ENCODE measurements at places on chromosomes 16 and 17. TPM values are rescaled to one million over a fixed set of nuclear protein-coding genes. Genes with fewer than 3 reads are reported as not detected.

The ASGR1 gene
- total RNA-seq, result 0.32 TPM

The DNAI2 gene
- total RNA-seq, result not detected

The SLC9A5 gene
- 1.7 TPM for total RNA-seq

The VMP1 gene
- 78.5 TPM for total RNA-seq

The PIK3R5 gene
- 69.9 TPM for total RNA-seq

The MARCHF10 gene
- not detected for total RNA-seq

The PIPOX gene
- total RNA-seq, result 15.0 TPM

The ABCA6 gene
- total RNA-seq, result 1.4 TPM

DNA sequence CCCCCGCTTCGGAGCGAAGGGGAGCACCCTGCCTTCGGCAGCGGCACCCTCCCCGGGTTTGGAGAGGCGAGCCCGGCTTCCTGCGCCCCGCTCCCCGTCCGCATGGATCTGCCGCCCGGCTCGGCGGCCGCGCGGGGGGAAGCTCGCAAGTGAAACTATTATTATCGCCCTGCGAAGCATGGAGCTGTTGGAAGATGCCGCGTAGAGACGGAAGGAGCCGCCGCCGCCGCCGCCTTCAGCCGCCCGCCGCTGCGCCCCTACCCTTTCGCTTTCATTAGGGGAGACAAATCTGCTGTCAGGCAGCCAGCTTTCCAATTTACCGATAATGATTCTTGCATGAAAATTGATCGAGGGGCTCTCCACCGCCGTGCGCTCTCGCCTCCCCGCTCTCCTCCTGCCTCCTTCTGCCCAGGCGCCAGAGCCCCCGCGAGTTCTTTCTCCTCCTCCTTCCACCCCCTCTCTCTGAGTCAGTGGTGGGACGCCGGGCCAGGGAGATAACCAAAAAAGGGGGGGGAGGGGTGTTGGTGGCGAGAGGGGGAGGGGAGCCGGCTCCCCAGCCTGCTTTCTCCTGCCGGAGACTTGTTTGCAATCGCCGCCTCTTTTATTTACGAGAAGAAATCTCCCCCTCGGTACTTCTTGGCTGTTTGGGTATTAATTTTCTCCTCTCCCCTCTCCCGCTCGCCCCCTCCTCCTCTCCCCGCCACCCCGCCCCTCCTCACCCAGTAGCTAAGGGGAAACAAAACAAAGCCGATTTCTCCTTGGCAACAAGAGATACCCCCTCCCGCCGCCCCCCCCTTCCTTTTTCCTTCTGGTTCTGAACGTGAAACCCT lies 58.0 kb upstream of the GSE1 start:
- DNase-seq, result peak; percentile 81

- DNase-seq, result peak; percentile 84
These were observed at the start of gene HID1 for GRCh38 chr17:74972107-74972972. Gene HID1, minus strand, starts transcription at chr17:74972759. Its CDS starts 103 bp downstream, at chr17:74972656.

DNA sequence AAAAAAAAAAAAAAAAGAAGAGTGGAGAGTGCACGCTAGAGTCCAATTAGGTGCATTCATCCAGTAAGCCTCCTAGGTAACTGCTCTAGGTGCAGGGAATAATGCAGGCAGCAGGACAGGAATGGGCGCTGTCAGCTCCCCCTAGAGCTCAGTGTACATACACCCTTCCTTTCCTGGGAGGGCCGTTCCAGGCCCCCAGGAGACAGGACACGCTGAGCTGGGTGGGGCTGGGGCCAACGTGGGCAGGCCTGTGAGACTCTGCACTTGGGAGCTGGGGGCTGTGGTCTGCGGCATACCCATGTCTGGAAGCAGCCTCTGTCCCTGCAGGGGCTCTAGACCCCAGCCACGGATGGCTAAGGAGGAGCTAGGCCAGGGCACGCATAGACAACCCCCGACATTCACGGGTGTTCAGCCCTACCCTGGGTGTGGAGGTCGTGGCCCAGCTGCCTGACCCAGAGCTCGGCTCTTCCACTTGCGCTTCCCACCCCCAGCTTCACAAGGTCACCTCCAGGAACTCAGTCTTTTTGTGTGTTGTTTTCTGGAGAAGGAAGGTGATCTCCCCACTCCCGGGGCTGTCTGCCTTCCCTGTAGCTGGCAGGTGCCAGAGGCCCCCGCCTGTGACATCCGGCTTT lies 1.0 kb upstream of the ANTKMT start:
- peak; percentile 41 for DNase-seq

- no peak for DNase-seq
These were observed 4.7 kb upstream of the IL17C start for GRCh38 chr16:88633684-88634140.

- DNase-seq, result no peak
These were observed 8.7 kb upstream of the ARHGAP23 start for GRCh38 chr17:38419508-38419981.

DNA sequence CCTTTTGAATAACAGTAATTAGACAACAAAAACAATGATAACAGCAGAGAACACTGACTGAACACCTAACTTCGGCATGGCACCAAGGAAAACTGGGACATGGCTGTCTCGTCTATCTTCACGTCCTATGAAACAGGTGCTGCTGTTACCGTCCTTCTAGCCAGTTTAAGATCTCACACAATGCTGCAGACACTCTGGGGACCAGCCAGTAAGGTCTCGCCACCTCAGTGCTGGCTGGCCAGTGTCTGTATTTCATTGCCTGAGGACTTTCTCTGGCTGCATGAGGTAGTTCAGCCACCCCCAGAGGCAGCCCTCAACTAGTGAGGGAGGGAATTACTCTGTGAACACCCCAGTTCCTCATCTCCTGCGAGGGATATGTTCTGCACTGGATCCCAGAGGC lies 57.6 kb downstream of the AMFR start:
- no peak for DNase-seq

DNA sequence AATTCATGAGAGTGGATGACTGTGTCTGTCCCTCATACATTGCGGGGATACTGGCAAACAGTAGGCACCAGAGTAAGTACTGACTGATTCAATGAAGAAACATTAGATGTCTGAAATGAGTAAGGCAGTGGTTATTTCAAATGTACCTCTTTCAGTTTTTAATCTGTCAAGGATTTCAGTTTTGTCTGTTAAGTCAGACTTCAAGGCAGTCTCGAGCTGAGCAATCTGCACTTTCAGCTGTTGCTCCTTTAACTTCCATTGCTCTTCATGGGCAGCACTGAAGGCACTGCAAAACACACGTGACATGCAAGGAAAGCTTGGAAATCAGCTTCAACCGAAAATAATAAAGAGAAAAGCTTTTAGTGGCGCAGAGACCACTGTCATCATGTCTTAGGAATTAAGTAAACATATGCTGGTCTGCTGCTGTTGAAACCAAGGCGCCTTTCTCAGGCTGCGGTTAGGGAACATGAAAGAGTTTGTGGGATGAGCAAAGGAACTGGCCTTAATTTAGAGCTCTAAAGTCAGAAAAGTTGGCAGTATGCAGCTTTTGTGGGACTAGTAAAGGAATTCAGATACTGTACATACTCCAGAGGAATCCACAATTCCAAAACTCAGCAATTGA lies 38.8 kb downstream of the RPGRIP1L start:
- DNase-seq, result no peak

DNA sequence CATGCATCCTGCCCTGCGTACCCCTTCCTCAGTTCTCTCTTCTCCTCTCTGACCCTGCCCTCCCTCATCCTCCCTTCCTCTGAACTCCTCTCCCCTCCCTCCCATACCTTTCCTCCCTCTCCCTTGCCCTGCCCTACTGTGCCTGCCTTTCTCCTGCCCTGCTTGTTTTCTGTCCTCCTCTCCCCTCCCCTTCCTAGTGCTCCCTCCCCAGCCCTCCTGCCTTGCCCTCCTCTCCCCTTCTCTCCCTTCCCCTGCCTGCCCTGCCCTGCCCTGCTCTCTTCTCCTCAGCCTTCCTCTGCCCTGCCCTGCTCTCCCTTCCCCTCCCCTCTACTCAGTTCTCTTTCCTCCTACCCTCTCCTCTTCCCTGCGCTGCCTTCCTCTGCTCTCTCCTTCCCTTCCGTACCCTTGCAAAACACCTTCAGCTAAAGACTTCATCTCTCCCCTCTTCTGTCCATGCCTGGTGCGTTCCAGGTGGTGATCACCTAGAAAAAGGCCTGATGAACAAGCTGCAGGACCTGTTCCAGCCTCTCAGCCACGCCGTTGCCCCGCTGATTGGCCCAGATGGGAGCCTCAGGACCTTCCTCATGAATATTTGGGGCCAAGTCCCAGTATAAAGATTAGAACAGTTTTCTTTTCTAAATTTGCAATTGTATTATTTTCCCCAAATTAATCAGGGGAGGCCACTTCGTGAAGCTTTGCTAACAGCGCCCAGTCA lies 290.5 kb downstream of the CPPED1 start:
- no peak for DNase-seq

DNA sequence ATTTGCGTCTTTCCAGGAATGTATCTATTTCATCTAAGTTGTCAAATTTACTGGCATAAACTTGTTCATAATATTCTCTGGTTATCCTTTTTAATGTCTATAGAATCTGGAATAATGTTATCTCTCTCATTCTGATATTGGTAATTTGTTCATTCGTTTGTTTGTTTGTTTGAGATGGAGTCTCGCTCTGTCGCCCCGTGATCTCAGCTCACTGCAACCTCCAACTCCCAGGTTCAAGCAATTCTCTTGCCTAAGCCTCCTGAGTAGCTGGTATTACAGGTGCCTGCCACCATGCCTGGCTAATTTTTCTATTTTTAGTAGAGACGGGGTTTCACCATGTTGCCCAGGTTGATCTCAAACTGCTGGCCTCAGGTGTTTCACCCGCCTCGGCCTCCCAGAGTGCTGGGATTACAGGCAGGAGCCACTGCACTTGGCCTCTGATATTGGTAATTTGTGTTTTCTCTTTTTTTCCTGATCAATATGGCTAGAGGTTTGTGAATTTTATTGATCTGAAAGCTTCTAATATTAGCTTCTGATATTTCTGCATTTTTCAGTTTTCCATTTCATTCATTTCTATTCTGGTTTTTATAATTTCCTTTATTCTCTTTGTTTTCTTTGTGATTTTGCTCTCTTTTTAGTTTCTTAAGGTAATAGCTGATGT lies 59.5 kb downstream of the RBBP6 start:
- DNase-seq, result no peak

GRCh38 chr17:83078378-83079351 lies 744 bp upstream of the METRNL start:
- peak; percentile 58 for DNase-seq

GRCh38 chr17:45302649-45303173 lies 14.1 kb downstream of the MAP3K14 start:
- DNase-seq, result peak; percentile 81

GRCh38 chr17:82380860-82381702 lies 9.5 kb downstream of the UTS2R start:
- no peak for DNase-seq

- no peak for DNase-seq
These were observed 53.1 kb downstream of the AIPL1 start for GRCh38 chr17:6381526-6382465.

GRCh38 chr17:66976781-66977201 lies 12.3 kb downstream of the CACNG4 start:
- DNase-seq, result no peak
